ENCODE measurements at places on chromosomes 4 and X. TPM values are rescaled to one million over a fixed set of nuclear protein-coding genes. Genes with fewer than 3 reads are reported as not detected.
A peak's percentile ranks its signal among the peaks of the same experiment; 100 is the strongest.

- H3K27ac ChIP-seq = no peak overlapping the region
- no peak overlapping the region for H3K4me3 ChIP-seq
- no peaks in the 10 kb centered on the region for H3K36me3 ChIP-seq
- no peaks in the 10 kb centered on the region for H3K4me1 ChIP-seq
Observed at GRCh38 chr4:75557696-75558095, 1.8 kb downstream of the ODAPH start.

- no peaks in the 10 kb centered on the region for H3K27me3 ChIP-seq
- H3K36me3 ChIP-seq = no peaks in the 10 kb centered on the region
- no peak overlapping the region for H3K27ac ChIP-seq
- H3K4me1 ChIP-seq = no peaks in the 10 kb centered on the region
- DNase-seq = no peak
Observed at GRCh38 chrX:47321386-47321785, 49.0 kb upstream of the ZNF157 start.

DNA sequence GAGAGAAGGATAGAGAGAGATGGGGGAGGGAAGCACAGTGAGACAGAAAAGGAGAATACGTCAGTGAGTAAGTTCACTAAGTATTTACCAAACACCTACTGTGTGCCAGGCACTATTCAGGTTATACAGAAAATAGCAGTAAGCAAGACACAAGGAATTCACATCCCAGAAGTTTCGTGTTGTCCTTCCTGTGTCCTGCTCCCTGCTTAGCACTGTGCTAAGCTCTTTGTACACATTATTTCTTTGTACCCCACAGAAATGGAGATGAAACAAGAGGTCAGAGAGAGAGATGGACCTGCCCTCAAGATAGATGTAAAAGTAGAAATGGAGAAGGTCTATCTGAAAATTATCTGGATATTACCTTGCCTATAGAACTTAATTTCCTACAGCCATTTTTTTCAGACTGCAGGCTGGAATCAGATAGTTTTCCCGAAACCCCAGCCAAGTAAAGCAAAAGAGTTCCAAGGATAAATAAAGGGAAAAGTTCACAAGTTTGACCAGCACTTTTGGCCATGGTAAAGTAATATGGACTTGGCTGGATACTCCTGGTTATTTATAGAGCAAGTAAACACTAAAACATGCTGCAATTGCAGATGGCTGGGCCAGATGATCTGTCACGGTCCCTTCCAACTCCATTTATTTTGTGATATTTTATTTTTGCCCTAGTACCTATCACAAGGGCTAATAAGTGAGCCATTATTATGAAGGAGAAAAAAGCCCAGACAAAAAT, 353.7 kb upstream of the SLC7A11 start:
- no peak for DNase-seq
- H3K27me3 ChIP-seq = no peaks in the 10 kb centered on the region
- no peaks in the 10 kb centered on the region for H3K4me1 ChIP-seq
- H3K27ac ChIP-seq = no peak overlapping the region
- H3K4me3 ChIP-seq = no peak overlapping the region
- H3K36me3 ChIP-seq = no peaks in the 10 kb centered on the region

- H3K4me1 ChIP-seq = peaks cover 33% of the 10 kb centered on the region
- no peak overlapping the region for H3K4me3 ChIP-seq
- peaks cover 37% of the 10 kb centered on the region for H3K27me3 ChIP-seq
- H3K36me3 ChIP-seq = peaks cover 3% of the 10 kb centered on the region
- H3K27ac ChIP-seq = no peak overlapping the region
Observed at GRCh38 chrX:370244-370962, 16.3 kb downstream of the PPP2R3B start.

GRCh38 chr4:138910195-138910913, 105.2 kb upstream of the NOCT start:
- DNase-seq = no peak
- H3K4me1 ChIP-seq = no peaks in the 10 kb centered on the region
- H3K4me3 ChIP-seq = no peak overlapping the region

DNA sequence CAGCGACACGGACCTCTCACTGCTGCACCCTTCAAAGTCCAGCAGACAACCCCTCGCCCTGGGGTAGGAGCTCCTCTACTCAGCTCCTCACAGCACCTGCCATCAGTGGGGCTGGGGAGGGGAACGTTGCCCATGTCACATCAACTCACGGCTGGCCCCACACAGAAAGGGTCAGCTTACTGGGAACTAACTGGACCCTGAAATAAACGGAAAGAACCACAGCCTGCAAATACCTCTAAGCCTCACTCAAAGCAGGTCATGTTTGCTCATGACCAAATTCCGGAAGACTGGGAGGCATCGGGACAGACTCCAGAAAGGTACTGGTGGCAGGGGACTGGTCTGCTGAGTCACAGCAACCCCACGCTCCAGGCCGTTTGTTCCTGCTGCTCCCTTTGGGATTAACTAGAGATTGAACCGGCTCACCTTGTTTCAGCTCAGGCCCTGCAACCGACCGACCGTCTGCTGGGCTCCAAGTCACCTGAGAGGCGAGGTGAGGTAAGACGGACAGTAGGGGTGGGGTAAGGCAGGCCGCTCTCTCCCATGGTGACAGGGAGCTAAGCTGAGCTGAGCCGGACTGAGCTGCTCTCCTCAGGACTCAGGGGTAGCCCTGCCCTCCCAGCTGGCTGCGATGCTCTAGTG, 5.6 kb downstream of the G6PD start:
- H3K36me3 ChIP-seq = peaks cover 3% of the 10 kb centered on the region
- H3K27me3 ChIP-seq = no peaks in the 10 kb centered on the region
- no peak overlapping the region for H3K4me3 ChIP-seq
- no peak for DNase-seq
- peaks cover 43% of the 10 kb centered on the region for H3K4me1 ChIP-seq
- H3K27ac ChIP-seq = peak overlapping the region; percentile 94

GRCh38 chrX:22090181-22090580, 58.1 kb downstream of the PHEX start:
- H3K4me3 ChIP-seq = peak overlapping the region; percentile 66
- DNase-seq = no peak
- H3K27ac ChIP-seq = peak overlapping the region; percentile 66

DNA sequence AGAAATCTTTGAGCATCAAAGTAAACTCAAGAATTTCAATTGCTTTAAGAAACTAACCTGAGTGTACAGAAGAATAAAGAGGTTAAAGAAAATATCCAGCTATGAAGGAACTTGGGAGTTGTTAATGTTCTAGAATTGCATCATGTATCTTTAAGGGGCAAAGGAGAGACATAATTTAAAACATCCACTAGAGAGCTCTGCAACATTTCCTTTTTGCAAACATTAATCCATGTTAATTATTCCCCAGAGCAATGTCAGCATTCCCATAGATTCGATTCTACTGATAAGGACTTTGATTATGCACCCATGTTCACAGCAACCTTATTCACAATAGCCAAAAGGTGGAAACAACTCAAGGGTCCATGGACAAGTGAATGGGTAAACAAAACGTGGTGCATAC, 80.2 kb upstream of the SORBS2 start:
- H3K36me3 ChIP-seq = no peaks in the 10 kb centered on the region
- DNase-seq = no peak
- H3K4me1 ChIP-seq = no peaks in the 10 kb centered on the region
- H3K27me3 ChIP-seq = peaks cover 18% of the 10 kb centered on the region

- no peak overlapping the region for H3K27ac ChIP-seq
- no peaks in the 10 kb centered on the region for H3K27me3 ChIP-seq
- DNase-seq = no peak
- H3K4me1 ChIP-seq = peaks cover 36% of the 10 kb centered on the region
- no peaks in the 10 kb centered on the region for H3K36me3 ChIP-seq
Observed at GRCh38 chr4:76203541-76203940, 10.1 kb downstream of the SCARB2 start.

DNA sequence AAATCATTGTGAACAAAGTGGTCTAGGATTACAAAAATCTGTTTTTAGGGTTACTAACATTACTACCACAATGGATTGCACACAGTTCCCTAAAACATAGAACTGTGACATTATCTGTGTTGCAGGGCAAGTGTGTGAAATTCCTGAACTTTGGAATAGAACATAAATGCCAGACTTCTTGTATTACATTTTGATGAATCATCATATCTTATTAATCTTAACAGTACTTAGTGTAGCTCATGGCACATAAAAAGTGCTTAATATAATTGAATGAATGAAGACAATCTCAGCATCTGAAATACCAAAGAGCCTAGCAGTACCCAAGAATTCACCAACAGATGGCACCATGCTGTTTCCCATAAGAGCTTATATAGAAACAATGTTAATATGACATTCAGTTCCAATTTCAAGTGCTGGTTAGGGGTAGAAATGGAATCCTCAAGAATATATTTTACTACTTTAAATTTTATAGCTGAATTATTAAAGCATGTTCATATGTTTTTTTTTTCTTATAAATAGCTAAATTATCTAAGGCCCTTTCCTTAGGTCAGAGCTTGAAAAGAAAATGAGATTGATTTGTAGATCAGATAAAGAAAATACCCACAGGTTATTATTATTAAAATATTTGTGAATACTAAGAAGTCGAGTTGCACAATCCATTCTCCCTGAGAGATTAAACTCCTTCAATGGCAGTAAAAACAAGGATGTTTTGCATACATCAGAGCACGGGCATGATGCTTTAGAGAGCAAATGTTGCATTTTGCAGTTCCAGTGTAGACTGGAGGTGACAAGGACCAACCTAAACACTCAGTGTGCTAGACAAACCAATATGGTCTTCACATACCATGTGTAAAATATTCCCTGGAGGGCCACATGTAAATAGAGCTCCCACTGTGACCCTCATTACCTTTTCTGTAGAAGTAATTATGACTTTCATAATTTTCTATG, 25.7 kb upstream of the SHISA3 start:
- no peak overlapping the region for H3K4me3 ChIP-seq
- H3K27me3 ChIP-seq = peaks cover 18% of the 10 kb centered on the region
- no peak overlapping the region for H3K27ac ChIP-seq
- H3K36me3 ChIP-seq = no peaks in the 10 kb centered on the region
- no peaks in the 10 kb centered on the region for H3K4me1 ChIP-seq

DNA sequence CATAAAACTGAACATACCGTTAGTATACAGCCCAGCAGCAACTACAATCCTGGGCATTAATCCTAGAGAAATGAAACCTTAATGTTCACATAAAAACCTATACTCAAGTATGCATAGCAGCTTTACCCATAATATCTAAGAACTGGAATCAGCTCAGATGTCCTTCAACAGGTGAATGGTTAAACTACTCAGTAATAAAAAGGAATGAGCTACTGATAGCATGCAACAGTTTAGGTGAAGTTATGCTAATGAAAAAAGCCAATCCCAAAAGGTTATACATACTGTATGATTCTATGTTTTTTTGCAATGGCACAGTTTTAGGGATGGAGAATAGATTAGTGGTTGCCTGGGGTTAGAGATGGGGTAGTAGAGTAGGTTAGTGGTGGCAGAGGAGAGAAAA, 9.3 kb downstream of the HTT start:
- no peak for DNase-seq
- H3K27me3 ChIP-seq = no peaks in the 10 kb centered on the region
- H3K36me3 ChIP-seq = peaks cover 20% of the 10 kb centered on the region

The CCKAR gene
- not detected for total RNA-seq

The SCML1 gene
- 11.8 TPM for total RNA-seq

The CENPVL3 gene
- 0.33 TPM for total RNA-seq

The CLDN34 gene
- total RNA-seq = not detected

The TRIM75 gene
- not detected for total RNA-seq

The SUPT20HL1 gene
- total RNA-seq = not detected

Measured in activated naive CD4-positive, alpha-beta T cell treated with anti-CD3 and anti-CD28 coated beads for 36 hours (primary cell).